Fibroblast of upper back skin (primary cell): ENCODE measurements at places on chromosomes 3 and 15.

DNA sequence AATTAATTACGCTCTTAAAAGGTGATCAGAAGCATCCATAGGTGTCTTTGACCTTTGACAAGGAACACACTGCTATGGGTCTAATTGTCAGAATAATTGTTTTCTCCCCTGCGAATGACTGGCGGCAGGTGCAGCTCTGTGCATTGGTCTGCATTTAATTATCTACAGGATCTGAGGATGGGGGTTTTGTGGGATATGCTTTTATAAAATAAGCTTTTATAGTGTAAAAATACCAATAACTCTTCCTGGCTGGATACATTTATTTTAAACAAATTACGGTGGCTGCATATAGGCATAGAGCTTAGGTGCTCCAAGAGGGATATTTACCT is 201.6 kb upstream of the RGMA start:
- no peak for DNase-seq

- peak; percentile 36 for DNase-seq
Observed at GRCh38 chr3:179969525-179969924, 67.2 kb downstream of the PEX5L start.

- DNase-seq = peak; percentile 78
Observed at GRCh38 chr3:61985020-61985419, 388.3 kb downstream of the FEZF2 start.

- peak; percentile 95 for DNase-seq
Observed at GRCh38 chr3:187739561-187740332, 5.5 kb downstream of the BCL6 start.

- no peak for DNase-seq
Observed at GRCh38 chr3:133850034-133850433, 44.4 kb downstream of the SRPRB start.

- DNase-seq = no peak
Observed at GRCh38 chr3:195808741-195809290, 2.9 kb downstream of the MUC4 start.

DNA sequence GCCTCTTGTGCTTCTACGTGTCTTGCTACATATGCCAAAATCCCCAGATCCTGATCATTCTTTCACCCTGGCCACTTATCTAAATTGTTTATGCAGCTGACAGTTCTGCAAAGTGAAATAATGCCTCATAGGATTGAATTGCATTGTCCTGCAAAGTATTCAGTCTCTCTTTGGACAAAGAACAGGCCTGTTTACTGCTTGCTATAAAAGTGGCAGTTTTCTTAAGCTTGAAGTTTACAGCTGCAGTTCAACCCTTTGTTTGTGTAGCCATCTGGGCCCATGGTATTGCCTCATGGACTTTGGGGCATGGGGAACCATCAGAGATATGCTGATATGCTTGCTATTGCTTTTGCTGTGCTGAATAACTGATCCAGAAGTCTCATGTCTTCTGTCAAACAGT is 523.2 kb downstream of the OTOL1 start:
- no peak for DNase-seq

DNA sequence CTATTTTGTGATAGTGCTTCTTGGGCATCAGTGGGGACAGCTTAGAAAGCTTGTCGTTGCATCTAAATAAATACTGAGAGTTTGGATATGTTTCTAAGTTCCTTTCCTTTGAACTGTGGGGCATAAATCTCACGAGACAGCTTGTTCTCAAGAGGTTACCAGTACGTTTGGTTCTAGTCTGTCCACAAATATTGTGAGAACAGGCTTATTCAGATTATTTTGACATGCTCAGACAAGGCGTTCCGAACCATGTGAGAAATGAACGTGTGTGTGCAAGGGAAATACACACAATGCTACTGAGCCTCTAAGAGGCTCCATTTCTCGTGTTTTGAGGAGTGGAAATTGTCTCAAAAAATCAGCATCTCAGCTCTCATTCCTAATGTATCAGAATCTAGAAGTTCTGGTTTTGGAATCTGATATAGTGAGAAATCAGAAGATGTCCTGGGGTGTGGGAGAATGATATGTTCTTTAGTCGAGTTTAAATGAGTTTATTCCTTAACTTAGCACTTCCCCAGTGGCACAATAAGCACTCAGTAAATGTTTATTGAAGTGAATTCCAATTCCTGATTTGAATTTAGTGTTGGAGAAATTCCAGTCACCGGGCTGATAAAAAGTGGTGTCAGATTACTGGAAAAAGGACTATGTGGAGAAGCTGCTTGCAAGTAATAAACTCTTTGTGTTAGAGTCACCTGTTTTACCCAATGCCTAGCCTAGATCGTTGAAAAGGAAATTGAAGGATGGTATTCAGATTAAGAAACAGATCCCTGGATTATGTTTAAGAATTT is 481.5 kb downstream of the LPP start:
- DNase-seq = peak; percentile 40

DNA sequence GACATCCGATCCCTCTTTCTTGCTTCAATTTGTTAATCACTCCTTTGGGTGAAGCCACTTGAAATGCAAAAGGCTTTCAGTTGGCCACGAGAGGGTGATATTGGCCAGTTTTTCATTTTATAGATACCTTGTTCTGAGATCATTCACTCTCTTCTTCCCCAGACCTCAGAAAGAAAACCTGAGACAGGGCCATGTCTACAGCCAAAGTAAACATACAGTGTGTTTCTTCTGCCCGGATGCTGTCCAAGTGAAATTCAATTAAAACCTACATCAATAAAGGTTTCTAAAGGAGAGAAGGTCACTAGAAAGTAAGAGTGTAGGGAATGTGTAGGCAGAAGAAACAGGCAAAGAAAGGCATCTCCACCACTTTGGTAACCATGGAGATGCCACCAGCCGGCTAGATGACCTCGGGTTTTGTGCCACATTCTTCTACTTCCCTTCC is 39.5 kb upstream of the FMN1 start:
- DNase-seq = peak; percentile 51

DNA sequence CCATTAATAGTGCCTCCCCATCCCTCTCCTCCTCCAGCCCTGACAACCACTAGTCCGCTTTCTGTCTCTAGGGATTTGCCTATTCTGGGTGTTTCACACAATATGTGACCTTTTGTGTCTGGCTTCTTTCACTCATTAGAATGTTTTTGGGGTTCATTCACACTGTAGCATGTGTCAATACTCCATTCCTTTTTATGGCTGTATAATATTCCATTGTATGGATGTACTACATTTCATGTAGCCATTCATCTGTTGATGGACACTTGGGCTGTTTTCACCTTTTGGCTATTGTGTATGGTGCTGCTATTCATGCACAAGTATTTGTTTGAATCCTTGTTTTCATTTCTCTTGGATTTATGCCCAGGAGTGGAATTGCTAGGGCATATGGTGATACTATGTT is 16.5 kb downstream of the GRK7 start:
- DNase-seq = no peak

DNA sequence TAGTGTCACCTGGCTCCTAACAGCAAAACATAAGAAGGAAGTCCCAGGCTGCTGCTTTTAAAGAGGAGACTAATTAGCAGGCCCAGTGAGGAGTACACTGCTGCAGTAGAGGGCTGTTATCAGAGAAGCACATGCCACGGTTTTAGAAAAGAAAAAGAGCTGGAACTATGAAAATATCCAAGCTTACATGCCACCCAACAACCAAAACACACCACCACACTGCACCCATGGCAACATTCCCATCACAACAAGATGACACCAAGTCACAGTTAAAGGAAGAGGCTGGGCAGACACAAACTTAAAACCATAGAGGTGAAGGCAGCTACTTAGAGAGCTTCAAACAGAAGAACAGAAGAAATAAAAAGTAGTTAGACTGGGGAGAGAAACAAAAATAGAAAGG is 37.0 kb downstream of the NPTN start:
- DNase-seq = no peak

DNA sequence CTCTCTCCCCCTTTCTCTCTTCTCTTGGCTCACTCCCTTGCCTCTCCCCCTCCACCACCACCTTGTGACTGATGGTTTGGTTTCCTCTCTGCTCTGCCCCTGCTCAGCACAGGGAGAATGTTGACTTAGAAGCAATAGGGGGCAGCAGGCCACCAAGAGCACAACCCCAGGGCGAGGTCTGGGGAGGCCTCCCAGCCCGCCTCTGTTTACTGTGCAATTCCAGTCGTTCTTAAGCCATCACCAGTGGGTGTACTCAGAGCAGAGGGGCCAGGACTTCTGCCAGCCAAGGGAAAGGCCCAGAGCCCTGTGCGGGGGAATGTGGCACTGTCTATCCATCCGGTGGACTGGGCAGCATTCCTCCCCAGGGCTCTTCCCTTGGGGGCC is 5.7 kb upstream of the APEH start:
- no peak for DNase-seq

GRCh38 chr15:92538115-92538514 is 117.5 kb downstream of the FAM174B start:
- DNase-seq = no peak
